Activated naive CD4-positive, alpha-beta T cell treated with anti-CD3 and anti-CD28 coated beads, Interleukin-2, amount 50 U/mL, for 72 hours (primary cell): ENCODE measurements at places on chromosomes 1 and 21. TPM values are rescaled to one million over a fixed set of nuclear protein-coding genes. Genes with fewer than 3 reads are reported as not detected.

The PLA2G2A gene
- not detected for total RNA-seq

The CIART gene
- total RNA-seq, result 9.1 TPM

The PTGS2 gene
- total RNA-seq, result 0.41 TPM

The ARMH1 gene
- 155 TPM for total RNA-seq

The OR2L8 gene
- not detected for total RNA-seq

The KRTAP27-1 gene
- not detected for total RNA-seq

The NID1 gene
- 0.70 TPM for total RNA-seq

The CTSK gene
- total RNA-seq, result 3.1 TPM

The AKR1A1 gene
- total RNA-seq, result 153 TPM

The GBP5 gene
- 151 TPM for total RNA-seq
